ENCODE measurements at places on chromosomes 11 and 22. TPM values are rescaled to one million over a fixed set of nuclear protein-coding genes. Genes with fewer than 3 reads are reported as not detected.

OR51B2 gene
- polyA plus RNA-seq, result not detected

ACTN3 gene
- 0.22 TPM for polyA plus RNA-seq

TESMIN gene
- 10.0 TPM for polyA plus RNA-seq

MMP8 gene
- polyA plus RNA-seq, result 0.09 TPM

AMOTL1 gene
- 15.5 TPM for polyA plus RNA-seq

NAALAD2 gene
- polyA plus RNA-seq, result 5.1 TPM

OR2AG2 gene
- polyA plus RNA-seq, result 0.06 TPM

PHF5A gene
- 39.5 TPM for polyA plus RNA-seq

OR5D14 gene
- not detected for polyA plus RNA-seq

GRCh38 chr11:113363996-113364641 is 23.5 kb upstream of the ANKK1 start:
- H3K36me3 ChIP-seq, result peaks cover 74% of the 10 kb centered on the region
- H3K4me1 ChIP-seq, result no peaks in the 10 kb centered on the region
- H3K27me3 ChIP-seq, result no peaks in the 10 kb centered on the region
- H3K27ac ChIP-seq, result no peak overlapping the region
- no peak overlapping the region for H3K4me3 ChIP-seq

DNA sequence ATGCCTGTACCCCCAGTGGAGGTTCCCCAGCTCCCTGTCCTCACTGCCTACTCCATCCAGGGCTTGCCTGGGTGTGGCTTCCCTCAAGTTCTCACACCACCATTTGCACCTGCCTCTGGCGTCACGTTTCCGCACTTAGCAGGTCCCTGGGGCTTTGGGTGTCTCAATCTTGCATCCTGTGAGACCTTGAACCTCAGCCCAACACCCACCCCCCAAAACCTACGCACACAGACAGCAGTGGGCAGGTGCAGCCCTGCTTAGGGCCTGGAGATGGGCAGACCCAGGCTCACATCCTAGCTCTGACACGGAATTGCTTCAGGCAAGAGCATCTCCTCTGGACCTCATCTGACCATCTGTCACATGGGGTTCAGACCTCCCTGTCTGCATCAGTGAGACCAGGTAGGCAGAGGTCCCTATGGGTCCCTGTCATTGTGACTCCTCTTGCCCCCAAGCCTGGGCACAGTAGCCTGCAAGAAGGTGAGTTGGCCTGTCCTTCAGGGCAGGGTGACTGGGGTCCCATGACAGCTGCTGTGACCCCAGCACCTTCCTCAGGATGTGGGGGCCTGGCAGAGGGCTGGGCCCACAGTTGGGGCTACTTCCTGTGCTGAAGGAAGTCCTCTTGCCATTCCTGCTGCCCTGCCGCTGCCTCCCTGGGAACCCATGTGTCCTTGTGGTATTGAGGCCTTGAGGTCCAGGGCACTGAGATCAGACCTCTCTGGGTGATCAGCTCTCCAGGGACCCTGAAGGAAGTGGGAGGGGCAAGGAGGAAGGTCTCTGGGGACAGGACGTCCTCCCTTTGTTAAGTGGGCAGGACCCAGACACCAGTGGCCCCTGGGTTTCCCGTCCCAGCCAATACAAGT is 2.0 kb downstream of the SIPA1 start:
- no peak for DNase-seq
- no peak overlapping the region for H3K27ac ChIP-seq
- peaks cover 9% of the 10 kb centered on the region for H3K27me3 ChIP-seq
- peaks cover 26% of the 10 kb centered on the region for H3K36me3 ChIP-seq
- no peak overlapping the region for H3K4me3 ChIP-seq

DNA sequence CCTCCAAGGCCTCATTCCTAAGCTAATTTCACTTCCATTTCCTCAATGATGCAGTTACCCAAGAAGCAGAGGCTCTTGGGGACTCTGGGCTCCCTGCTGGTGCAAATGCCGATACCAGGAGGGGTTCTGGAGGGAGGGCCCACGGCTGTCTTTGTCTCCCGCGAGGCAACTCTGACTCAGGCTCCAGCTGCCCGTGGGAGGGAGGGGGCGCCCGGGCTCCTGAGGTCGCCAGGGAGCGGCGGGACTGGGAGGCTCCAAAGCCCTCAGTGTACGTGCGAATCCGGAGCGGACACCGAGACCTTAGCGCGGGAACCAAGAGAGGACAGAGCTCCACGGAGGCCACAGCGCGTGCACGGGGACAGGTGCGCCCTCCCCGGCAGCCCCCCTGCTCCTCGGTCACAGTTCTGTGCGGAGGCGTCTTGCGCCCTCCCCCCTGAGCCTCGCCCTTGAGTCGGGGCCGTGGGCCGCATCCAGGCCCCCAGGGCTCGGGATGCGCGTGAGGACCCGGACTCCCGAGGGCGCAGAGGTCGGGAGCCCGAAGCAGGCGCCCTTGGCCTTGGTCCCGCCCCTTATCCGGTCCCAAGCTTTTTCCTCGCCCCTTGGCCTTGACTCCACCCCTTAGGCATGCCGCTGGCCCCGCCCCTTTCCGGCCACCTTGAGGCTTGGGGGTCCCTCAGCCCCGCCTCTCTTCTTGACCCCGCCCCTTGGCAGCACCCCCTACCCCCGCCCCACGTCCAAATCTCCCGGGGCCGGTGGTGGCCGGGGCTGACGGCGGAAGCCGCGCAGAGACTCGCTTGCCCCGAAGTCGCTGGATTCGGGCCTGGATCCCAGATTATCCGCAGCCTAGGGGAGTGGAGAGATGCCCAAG is 4.7 kb upstream of the SHISA8 start:
- peaks cover 14% of the 10 kb centered on the region for H3K4me1 ChIP-seq
- peak overlapping the region; percentile 42 for H3K27ac ChIP-seq
- H3K36me3 ChIP-seq, result no peaks in the 10 kb centered on the region
- H3K27me3 ChIP-seq, result peaks cover 66% of the 10 kb centered on the region
- H3K4me3 ChIP-seq, result peak overlapping the region; percentile 46

DNA sequence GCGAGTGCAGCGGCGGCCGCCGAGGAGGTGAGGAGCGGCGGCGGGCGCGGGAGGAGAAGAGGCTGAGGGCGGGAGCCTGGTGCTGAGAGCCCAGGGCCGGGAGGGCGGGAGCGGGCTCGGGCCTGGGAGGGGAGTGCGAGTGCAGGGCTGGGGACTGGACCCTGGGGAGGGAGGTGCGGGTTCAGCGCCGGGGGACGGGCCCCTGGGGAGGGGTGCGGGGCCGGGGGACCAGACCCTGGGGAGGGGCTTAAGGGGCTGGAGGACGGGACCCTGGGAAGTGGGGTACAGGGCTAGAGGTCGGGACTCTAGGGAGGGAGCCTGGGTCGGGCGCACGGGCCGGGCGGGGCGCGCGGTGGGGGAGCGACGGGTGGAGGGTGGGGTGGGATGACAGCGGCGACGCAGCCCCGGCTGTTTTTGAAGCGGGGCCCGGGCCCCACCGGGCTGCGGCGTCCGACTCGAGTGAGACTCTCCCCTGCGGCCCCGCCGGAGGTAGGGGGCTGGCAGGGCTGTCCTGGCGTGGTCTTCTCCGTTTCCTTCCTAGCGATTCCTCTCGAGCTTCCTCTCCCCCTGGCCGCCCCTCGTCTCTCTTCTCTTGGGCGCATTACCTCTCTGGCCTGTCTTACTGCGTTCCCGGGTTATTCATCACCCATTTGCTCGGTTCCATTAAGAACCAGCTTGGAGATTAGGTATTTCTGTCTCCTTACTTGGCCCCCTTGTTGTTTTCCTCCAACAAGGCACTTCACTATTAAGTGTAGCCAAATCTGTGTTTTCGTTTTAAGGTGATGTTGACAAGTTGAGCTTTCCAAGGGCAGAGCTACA is 754 bp downstream of the NUP50 start:
- peak; percentile 44 for DNase-seq
- peaks cover 18% of the 10 kb centered on the region for H3K36me3 ChIP-seq
- peaks cover 18% of the 10 kb centered on the region for H3K4me1 ChIP-seq

GRCh38 chr11:69699213-69699612 is 4.6 kb downstream of the FGF19 start:
- no peaks in the 10 kb centered on the region for H3K36me3 ChIP-seq
- H3K4me3 ChIP-seq, result no peak overlapping the region
- H3K27ac ChIP-seq, result no peak overlapping the region
- peaks cover 27% of the 10 kb centered on the region for H3K4me1 ChIP-seq

DNA sequence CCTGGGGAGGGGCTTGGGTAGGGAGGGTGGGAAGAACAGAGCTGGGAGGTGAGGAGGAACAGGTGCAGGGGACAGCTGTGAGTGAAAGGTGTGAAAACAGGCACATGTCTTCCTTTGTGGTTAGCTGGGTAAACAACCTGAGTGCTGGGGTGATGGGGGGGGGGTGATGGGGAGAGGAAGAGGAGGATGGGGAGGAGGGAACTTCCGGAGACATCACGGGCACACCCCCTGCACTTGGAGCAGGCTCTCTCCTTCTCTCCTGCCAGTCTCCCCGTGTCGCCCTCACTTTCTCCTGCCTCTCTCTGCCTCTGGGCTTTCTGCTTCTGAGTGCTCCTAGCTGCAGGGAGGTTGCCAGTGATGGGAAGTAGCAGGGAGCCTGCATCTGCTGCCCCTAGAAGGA is 8.8 kb downstream of the CXCR5 start:
- peaks cover 20% of the 10 kb centered on the region for H3K4me1 ChIP-seq
- H3K4me3 ChIP-seq, result no peak overlapping the region
- H3K27me3 ChIP-seq, result no peaks in the 10 kb centered on the region

GRCh38 chr11:18081551-18081950 is 24.3 kb downstream of the SAAL1 start:
- H3K4me1 ChIP-seq, result no peaks in the 10 kb centered on the region
- no peak for DNase-seq
- no peaks in the 10 kb centered on the region for H3K27me3 ChIP-seq
- peaks cover 17% of the 10 kb centered on the region for H3K36me3 ChIP-seq
- no peak overlapping the region for H3K27ac ChIP-seq

DNA sequence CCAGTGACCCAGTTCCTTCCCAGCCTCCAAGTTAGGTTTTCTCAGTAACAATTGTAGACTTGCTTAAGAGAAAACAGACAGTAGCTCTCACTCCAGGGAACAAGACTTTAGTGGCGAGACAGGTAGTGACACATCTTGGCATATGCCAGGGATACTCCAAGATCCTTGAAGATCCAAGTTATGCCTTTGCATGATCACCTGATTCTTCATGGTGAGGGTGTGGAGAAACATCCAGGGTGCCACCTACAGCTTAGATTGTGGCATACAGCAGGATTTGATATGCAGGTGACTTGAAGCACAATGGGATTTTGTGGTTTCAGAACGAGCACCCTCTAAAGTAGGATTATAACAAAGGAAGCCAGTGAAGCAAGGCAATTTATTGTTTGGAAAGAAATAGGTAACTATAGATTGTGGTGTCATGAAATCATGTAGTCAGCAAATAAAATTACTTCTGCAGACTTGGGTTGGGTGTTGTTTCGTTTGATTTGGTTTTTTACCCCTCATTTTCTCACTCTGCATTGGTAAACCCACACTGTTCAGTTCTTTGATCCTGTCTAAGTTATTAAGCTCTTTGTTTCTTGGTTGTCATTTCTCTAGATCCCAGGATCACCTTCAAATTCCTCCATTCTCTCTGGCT is 9.2 kb downstream of the POU2AF3 start:
- no peak overlapping the region for H3K27ac ChIP-seq
- peaks cover 19% of the 10 kb centered on the region for H3K4me1 ChIP-seq
- no peak overlapping the region for H3K4me3 ChIP-seq
- no peaks in the 10 kb centered on the region for H3K27me3 ChIP-seq
- no peak for DNase-seq

- H3K36me3 ChIP-seq, result no peaks in the 10 kb centered on the region
- no peaks in the 10 kb centered on the region for H3K27me3 ChIP-seq
- no peak overlapping the region for H3K27ac ChIP-seq
- DNase-seq, result peak; percentile 19
- H3K4me3 ChIP-seq, result no peak overlapping the region
These were observed 46.3 kb upstream of the TUB start for GRCh38 chr11:8034604-8035190.

DNA sequence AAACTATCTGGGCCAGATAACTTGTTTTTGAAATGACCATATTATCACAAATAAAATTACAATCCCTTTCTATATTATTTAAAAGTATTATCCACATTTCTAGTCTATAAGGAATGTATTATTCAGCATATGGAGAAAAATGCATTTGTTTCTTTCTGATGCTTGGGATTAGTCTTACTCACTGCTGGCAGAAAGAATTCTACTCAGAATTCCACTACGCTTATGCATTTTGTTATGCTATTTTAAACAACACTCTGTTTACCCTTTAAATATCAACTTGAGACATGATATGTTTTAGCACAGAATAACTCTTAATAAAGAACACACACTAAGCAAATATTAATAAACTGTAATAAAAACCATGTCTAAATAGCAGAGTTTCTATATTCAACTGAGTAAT is 77.6 kb upstream of the ANO3 start:
- no peaks in the 10 kb centered on the region for H3K27me3 ChIP-seq
- no peaks in the 10 kb centered on the region for H3K36me3 ChIP-seq
- no peak for DNase-seq

DNA sequence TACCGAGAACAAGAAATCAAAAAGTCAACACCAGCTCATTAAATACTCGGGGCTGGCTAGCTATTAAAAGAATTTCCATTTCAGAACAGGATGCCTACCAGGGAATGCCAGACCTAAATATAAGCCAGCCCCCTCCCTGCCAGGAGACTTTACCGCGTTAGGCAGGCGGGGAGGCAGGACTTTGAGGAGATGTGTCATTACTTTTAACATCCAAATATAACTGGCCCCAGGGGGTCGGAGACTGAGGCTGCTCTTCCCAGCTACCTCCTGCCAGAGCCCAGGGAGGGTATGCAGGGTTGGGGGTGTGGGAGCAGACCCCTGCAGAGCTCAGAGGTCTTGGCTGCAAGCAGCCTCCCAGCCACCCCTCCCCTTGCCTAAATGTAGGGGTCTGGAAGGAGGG is 183.5 kb downstream of the DSCAML1 start:
- H3K27me3 ChIP-seq, result peaks cover 2% of the 10 kb centered on the region
- no peaks in the 10 kb centered on the region for H3K36me3 ChIP-seq

DNA sequence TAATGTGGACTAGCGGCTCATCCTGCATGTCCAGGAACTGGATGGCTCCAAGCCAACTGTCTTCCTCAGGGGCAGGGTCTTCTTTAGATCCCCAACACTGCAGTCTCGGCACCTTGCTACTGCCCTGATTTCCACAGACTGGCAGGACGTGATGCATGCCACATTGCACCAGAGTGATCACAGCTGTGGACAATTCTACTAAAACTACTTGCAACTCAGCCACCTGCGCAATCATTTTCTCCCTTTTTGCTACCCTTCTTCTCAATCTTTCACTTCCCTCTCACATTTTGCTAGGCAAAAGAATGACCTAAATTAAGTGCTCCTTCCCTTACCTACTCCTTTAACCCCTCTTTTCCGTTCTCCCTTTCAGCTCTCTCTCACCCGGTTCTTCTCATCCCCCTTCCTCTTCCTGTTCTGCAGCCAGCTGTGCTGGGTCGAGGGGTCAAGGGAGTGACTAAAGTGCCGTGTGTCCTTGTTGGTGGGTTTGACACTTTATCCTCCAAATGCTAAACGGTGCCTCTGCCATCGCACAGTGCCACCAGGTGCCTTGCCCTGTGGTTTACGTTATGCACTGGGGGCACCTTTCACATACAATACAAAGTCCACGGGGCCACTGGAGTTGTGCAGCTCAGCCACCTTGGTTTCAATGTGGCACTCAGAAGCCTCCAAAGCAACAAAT is 11.5 kb upstream of the PEX26 start:
- no peak overlapping the region for H3K27ac ChIP-seq
- no peak overlapping the region for H3K4me3 ChIP-seq
- no peaks in the 10 kb centered on the region for H3K27me3 ChIP-seq
- peak; percentile 64 for DNase-seq
- H3K4me1 ChIP-seq, result peaks cover 73% of the 10 kb centered on the region

- no peak for DNase-seq
- H3K27ac ChIP-seq, result no peak overlapping the region
- no peaks in the 10 kb centered on the region for H3K4me1 ChIP-seq
These were observed 33.2 kb downstream of the RAB39A start for GRCh38 chr11:107961480-107961879.

GRCh38 chr11:113546757-113547507 is 71.7 kb upstream of the DRD2 start:
- DNase-seq, result no peak
- H3K36me3 ChIP-seq, result no peaks in the 10 kb centered on the region
- H3K27me3 ChIP-seq, result no peaks in the 10 kb centered on the region
- H3K4me1 ChIP-seq, result no peaks in the 10 kb centered on the region
